ENCODE measurements at places on chromosomes 11 and 22.

DNA sequence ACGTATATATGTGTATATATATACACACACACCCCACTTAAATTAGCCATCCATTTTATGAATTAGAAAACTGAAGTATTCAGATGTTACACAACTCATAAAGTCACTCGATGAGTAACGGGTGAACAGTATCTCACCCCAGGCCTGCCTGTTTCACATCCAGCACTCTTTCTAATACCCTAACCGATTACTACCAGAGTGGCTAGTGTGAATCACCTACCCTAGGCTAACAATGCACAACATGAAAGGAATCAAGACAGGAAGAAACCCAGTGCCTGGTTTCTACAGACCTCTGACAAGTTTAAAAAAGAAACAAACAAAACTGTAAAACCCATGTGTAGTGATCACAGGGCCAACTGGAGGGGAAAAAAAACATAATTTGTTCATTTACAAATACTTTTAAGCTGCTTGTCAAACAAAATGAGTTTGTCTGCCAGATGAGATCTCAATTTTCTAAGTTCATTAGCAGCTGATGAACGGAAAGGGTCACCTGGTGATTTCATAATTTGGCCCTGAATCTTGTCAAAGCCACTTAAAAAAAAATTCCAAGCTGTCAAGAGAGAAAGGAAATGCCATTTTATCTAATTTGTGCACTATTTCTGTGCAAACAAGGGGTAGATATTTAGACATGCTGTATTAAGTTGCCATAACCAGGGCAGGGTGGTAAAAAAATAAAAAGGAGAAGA, 134.8 kb downstream of the LARGE1 start:
- no peak for DNase-seq

DNA sequence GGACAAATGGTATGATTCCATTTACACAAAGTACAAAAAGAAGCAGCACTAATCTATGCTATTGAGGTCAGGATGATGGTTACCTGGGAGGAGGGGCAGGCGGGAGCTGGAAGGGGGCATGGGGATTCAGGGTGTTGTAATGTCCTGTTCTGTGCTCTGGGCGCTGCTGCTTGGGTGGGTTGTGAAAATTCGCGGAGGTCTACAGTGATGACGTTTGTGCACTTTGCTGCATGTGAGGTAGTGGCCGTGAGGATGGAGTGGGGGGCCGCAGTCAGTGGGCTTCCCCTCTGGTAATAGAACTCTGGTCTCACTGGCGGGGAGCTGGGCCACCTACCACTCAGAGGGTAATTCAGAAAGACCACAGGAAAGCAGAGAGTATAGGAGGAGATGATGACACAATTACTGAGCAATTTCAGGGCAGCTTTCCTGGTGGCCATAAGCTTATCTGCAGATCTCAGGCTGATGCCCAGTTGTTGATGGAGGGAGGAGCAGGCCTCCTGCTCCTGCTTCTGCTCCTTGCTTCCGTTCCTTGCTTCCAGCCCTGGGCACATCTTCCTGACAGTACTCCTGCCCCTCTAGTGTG, 121.5 kb downstream of the CEP164 start:
- DNase-seq, result no peak

DNA sequence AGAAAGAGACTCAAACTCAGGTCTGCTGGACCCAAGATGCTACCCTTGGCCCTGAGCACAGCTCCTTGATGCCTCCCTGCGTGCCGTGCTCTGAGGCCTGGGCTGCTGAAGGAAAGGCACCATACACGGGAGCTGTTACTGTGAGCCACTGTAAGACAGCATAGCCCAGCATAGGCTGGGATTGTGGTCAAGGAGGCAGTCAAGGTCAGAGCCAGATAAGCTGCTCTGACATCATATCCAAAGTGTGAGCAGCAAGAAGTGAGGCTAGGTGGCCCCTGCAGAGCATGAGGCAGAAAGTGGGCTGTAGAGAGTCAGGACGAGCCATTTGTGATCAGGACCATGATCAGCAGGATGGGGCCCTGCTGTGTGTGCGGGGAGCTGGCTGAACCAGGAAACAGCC, 7.7 kb downstream of the SLC22A8 start:
- no peak for DNase-seq

- DNase-seq, result no peak
Measured at GRCh38 chr11:2540992-2541680, 96.3 kb downstream of the KCNQ1 start.

GRCh38 chr11:76242004-76242779, 35.9 kb upstream of the WNT11 start:
- no peak for DNase-seq

DNA sequence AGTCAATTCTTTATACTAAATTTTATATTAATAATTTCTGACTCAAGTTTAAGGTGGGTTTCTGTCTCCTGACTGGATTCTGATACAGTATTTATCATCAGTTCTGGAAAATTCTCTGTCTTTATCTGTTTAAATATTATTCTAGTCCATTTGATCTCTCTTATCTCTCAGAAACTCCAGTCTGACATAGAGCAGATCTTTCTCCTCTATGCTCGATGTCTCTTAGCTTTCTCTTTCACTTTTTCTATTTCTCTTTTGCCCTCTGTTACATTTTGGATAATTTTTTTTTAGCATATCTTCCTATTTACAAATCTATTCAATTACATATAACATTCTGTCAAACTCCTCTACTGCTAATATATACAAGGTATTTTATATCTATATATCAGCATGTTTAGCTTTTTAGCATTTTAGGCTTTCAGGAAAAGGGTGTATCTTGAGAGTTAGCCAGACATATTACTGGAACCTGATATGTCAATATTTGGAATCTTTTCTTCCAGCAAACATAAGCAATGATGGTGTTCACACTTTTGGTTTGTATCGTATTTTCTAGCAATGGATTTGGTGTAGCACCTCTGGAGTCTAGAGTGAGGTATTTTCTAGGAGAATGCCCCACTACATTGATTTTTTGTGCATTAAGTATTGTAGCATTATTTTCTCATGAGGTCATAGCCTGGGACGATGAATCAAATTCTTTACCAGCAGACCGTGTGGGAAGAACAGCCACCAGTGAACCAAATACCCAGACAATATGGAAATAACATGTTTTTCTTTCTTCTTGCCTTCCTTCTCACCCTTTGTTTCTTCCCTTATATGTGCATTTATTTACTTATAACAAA, 4.1 kb upstream of the NNMT start:
- no peak for DNase-seq

DNA sequence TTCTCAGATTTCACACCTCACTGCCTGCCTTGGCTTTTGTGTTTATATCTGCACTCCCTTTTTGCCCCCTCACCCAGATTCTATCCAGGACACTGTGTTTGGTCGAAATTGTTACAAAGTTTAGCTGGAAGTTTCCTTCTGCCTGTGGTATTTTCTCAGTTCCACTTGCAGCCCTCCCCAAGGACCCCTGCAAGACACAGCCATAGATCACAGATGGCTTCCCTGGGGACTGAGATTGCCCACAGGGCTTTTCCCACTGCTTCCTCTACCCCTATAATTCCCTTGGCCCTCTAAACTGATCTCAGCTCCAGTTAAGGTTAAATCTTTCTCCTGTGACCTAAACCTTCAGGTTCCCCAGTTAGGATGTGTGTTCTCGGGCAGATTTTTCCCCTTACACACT, 146.1 kb upstream of the C11orf87 start:
- no peak for DNase-seq

- DNase-seq, result no peak
Measured at GRCh38 chr22:39915295-39915726, 14.4 kb downstream of the GRAP2 start.

- DNase-seq, result no peak
Measured at GRCh38 chr11:35277827-35278226, 138.9 kb downstream of the CD44 start.

DNA sequence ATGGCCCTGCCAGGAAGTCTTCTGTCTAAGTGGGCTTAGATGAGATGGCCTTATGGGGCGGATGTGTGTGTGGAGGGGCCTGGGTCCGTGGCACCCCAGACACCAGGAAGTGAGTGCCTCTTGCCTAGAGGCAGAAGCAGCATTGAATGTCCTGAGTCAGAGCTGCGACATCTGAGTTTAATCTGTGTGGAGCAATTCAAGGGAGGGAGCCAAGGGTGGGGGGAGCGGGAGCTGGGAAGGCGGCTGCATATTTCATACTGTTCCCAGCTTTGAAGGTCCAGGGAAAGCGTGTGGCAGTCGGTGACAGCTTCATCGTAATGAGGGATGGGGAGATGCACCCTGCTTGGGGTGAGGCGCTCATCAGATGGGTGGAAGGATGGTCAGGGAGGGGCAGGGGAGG, 73.5 kb upstream of the THY1 start:
- DNase-seq, result no peak

DNA sequence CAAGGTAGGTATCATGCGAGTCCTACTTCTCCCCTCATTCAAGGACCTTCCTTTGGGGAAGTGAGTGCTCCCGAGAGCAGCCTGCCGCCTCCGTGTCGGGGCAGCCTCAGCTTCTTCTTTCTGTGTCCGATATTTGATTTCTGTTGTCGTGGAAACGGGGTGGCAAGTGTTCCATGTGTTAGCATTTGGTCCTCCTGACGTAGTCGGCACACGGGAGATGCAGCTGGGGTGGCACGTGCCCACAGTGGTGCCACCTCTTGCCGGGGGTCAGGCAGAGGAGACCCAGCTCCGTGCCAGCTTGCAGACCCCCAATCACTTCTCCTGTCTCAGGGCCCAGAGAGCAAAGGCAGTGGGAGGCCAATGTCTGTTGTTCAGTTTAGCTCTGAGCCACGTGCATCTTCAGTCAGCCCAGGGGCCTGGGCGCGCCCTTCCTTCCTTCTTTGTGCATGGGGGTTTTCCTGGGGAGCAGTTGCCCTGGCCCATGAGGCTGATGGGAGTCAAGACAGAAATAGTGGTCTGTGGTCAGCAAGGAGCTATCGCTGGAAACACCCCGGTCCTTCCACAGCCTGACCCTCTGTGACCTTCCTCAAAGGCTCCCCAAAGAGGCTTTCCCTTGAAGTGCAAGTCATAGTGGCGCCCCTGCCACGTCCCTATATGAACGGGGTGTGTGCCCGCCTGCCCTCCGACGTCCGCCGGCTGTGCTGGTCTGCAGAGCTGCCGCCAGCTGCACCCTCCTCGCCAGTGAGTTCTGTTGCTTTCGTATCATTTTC, 44.5 kb downstream of the PARVB start:
- DNase-seq, result no peak

- DNase-seq, result no peak
Measured at GRCh38 chr11:12415342-12415966, 38.1 kb downstream of the PARVA start.

GRCh38 chr11:73781303-73781702, 6.4 kb upstream of the MRPL48 start:
- no peak for DNase-seq

DNA sequence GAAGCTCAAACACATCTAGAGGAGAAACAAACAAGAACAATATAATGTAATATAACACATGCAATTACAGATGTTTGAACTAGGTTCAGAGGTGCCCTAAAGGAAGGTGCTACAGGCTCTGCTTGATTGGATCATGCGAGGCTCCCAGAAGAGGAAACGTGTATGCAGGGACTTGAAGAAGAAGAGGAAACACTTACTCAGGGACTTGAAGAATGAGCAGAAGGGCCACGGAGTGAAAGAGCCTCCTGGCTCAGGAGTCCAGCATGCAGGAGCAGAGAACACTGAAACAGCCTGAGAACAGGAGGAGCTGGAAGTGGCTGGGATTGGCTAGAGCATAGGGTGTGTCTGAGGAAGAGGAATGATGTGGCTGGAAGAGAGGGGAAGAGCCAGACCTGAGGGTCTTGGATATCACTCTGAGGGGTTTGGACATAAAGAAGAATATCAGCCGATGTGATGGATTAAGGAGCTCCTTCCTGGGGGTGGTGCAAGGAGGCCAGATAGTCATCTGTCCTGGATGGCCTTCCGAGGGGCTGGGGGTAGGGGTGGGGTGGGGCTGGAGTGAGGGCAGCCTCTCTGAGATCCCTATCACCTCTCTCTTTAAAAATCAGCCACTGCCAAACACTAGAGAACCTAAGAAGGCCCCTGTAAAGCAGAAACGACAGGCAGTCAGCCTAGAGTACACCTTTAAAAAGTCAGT, 16.8 kb downstream of the FZD4 start:
- DNase-seq, result no peak

DNA sequence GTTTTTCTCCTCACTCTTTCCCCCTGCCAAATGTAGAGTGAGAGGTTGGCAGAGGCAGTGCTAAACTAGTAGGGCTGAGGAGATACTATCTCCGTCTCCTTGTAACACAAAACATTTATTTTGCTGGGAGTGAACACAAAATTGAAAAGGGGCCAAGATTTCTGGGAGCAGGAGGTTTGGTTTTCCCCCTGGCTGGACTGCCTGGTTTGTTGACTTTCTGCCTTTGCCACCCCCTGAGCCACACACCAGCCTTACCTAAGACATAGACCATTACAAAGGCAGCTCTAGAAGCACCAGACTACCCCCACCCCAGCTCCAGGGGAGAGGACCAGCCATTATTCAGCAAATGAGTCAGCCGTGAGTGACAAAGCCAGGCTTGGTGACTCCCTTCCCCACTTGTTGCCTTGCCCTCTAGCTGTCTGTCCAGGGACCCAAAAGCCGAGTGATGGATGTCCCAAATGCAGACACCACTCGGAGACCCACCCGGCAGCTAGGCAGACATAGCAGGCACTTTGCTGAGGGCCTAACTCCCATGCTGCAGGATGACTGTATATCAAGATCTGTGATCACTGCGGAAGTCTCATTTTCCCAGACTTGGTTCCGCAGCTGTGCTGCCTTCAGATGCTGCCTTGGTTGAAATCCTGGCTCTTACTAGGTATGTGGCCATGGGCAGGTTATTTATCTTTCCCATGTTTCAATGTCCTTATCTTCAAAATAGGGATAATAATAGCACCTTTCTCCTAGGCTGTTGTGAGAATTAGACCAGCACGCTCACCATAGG, 17.7 kb upstream of the CDON start:
- DNase-seq, result no peak

DNA sequence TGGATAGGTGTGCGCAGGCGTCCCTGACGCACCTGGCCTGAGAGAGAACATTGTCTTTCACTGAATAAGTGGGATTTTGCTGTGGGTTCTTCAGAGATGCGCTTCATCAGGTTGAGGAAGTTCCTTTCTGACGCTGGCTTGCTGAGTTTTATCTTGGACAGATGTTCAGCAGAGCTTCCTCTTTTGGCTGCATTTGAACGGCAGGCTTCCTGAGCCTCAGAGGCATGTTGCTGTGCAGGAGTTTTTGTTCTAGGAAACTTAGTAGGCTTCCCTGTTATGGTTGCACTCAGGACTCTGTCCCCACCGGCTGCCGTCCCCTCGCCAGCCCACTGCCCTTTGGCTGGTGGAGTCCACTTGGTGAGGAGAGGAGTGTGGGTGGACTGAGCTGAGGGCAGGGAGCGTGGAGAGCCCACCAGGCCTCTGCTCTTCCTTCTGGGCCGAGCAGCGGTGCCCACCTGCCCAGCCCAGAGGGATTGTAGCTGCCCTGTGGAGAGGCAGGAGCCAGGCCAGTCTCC, 17.2 kb downstream of the FRMD8 start:
- no peak for DNase-seq

- DNase-seq, result peak; percentile 78
Measured at GRCh38 chr11:4626207-4627099, 10.8 kb upstream of the OR51D1 start.

DNA sequence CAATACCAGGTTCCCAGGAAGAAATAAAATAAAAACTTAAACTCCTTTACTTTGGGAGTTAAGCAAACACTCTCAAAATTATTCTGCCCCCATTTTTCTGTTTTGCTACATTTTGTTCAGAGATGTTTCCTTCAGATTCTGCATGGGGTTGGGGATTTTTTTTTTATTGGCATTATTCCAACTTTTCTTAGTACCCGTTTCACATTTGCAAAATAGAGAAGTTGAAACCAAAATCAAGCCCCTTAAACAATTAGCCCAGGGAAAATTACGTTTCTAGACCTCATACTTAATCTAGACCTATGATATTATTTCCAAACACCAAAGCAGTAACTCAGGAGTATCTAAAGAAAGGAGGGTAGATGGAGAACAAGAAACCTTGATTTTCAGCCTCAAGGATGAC, 20.6 kb upstream of the MS4A7 start:
- DNase-seq, result no peak
